Fibroblast of skin of right biceps (primary cell): ENCODE measurements at places on chromosomes 16 and 17.

DNA sequence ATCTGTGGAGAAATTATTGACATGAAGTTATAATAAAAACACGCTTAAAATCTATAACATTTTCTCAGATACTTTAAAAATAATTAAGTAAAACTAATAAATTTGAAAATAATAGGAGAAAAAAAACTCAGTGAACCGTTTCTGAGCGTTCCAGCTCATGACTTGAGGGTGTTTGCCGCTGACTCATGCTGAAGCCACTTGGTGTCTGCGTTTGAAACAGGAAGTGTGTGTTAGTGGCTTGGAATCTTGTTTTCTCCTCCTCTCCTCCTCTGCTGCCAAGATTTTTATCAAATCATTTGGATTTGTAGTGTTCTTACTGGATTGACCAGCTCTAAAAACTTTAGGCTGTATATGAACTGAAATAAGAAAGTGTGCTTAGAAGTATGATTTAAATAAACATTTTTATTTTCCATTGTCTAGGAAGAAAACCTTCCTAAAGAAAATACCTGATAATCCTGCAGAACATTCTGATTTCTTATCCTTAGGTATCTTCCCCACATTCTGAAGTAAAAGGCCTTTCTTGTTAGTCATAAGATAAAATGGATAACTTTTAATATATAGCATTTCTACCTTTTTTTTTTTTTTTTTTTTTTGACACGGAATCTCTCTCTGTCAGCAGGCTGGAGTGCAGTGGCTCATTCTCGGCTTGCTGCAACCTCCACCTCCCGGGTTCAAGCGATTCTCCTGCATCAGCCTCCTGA lies 30.8 kb downstream of the USP10 start:
- DNase-seq = peak; percentile 95

DNA sequence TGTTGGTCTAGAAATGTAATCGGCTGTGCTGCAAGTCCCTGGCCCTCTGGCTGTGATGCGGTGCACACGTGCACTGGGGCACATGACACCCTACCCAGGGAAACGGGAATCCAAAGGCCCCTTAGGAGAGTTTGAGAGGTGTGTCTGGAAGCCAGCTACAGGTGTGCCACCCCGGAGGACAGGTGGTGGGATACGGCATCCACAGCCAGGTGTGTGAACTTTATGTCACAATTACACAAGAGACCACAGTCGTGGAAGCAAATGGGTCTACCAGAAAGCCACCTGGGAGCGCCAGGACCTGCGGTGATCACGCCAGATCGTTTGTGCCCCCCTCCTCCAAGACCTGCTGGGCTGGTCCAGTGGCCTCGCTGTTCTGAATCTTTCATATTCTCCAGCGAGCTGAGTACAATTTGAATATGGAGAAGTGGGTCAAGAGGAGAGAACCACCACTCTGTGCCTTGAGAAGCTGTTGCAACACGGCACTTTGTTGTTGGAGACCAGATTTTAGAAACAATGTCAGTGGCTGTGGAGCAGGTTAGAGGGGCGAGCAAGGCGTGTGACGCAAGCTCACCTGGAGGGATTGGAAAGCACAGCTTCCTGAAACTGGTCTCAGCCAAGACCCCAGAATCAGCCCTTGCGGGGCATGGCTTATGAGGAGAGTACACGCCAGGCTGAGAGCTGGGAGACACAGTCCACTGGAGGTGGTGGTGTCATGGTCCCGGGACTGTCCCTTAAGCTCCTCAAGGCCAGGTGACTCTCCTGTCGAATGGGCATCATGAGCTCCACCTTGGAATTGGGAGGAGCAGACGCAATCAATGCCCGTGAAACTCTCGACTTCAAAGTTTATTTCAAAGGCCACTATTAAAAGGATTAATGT lies 37.4 kb downstream of the COX4I1 start:
- no peak for DNase-seq

DNA sequence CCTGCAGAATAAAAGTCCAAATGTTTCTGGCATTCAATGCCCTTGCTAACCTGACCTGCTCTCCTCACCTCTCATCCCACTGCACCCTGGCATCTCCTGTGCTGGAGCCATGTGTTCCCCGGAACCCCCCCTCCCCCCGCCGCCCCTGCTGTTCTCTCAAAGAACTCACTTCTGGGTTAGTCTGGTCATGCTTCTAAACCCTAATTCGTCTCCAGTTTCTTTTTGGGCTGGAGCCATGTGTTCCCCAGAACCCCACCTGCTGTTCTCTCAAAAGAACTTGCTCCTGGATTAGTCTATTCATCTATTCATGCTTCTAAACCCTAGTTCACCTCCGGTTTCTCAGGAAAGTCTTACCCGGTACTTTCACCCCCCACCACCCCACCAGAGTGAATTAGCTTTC lies 808 bp upstream of the ALOX15 start:
- DNase-seq = no peak

- DNase-seq = peak; percentile 54
Measured at GRCh38 chr17:48997827-48998586, 822 bp downstream of the IGF2BP1 start.

DNA sequence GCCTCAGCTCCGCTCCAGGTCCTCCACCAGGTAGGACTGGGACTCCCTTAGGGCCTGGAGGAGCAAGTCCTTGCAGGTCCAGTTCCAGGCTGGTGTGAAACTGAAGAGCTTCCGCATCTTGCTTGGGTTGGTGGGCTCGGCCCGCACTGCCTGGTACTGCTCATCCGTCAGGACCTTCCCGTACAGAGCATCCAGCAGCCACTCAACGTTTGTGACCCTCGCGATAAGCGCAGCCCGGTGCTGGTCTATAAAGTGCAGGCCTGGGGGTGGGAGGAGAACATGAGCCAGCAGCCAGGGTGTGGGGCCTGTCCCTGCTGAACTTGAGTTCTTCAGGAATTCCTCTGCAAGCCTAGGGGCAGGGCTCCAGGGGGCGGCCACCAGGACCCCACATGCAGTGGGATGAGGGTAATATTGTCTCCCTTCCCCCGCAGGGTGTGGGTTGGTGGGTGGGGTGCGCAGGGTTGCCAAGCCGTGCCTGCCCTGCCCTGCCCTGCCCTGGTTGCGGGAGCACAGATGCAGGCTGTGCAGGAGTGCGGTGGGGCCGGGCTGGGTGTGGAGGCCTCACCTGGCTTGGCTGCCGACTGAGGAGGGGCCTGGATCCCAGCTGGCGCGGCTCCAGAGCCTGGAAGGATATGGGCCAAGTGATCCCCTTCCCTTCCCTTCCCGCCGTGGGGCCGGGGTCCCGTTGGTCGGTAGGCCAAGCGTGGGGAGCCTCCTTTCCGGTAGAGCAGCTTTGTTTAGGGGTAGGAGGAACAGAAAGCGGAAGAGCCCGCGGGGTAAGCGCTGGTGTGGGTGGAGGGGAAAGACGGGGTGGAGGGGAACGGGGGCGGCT lies 762 bp downstream of the PYCARD start:
- DNase-seq = peak; percentile 31

DNA sequence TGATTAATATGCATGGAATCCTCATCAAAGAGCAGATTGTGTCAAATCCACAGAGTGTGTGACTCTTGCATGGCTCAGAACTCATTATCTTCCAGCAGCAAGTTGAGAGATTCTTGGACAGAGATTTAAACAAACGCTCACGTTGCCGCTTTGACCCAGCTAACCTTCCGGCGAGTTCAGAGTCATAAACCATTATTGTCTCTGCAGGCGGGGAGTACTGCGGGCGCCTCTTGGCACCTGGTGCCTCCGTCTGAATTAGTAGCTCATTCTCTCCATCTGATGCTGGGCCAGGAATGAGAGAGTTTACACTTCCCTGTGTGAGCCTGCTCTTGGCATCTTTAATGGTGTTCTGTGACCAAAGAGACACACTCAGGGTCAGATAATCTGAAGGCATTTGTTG lies 138.6 kb upstream of the WSCD1 start:
- DNase-seq = no peak
